ENCODE measurements at places on chromosomes 2 and 18. TPM values are rescaled to one million over a fixed set of nuclear protein-coding genes. Genes with fewer than 3 reads are reported as not detected.

The TCF23 gene
- not detected for total RNA-seq

The CFC1 gene
- total RNA-seq: not detected

The ITGA6 gene
- 69.1 TPM for total RNA-seq

The DAPL1 gene
- not detected for total RNA-seq

The PLB1 gene
- total RNA-seq: 0.75 TPM

All from CD4-positive, alpha-beta memory T cell (primary cell).